Occipital lobe (tissue), 3 donors: ENCODE measurements at places on chromosomes 16 and 17. TPM values are rescaled to one million over a fixed set of nuclear protein-coding genes. Genes with fewer than 3 reads are reported as not detected.

Gene TNFSF13
- total RNA-seq: 0.31 TPM

Gene EPX
- not detected for total RNA-seq

Gene PIK3R6
- 0.47 TPM for total RNA-seq

Gene TMEM100
- 3.3 TPM for total RNA-seq
